ENCODE measurements at places on chromosomes 7 and 10.

GRCh38 chr7:133504825-133505224, 251.9 kb downstream of the EXOC4 start:
- no peaks in the 10 kb centered on the region for H3K4me1 ChIP-seq
- no peak overlapping the region for H3K4me3 ChIP-seq
- H3K36me3 ChIP-seq = no peaks in the 10 kb centered on the region
- H3K27me3 ChIP-seq = no peaks in the 10 kb centered on the region

DNA sequence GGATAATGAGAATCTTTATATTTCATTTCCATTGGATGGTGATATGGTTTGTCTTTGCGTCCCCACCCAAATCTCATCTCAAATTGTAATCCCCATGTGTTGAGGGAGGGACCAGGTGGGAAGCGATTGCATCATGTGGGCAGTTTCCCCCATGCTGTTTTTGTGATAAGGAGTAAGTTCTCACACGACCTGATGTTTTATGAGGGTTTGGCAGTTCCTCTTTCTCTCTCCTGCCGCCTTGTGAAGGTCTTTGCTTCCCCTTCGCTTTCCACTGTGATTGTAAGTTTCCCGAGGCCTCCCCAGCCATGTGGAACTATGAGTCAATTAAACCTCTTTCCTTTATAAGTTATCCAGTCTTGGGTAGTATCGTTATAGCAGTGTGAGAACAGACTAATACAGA, 59.4 kb downstream of the MTPN start:
- no peak overlapping the region for H3K4me3 ChIP-seq
- no peak overlapping the region for H3K27ac ChIP-seq
- no peaks in the 10 kb centered on the region for H3K4me1 ChIP-seq
- H3K27me3 ChIP-seq = no peaks in the 10 kb centered on the region

GRCh38 chr10:61923210-61923949, 21.9 kb downstream of the ARID5B start:
- H3K27me3 ChIP-seq = no peaks in the 10 kb centered on the region
- no peak overlapping the region for H3K27ac ChIP-seq
- H3K36me3 ChIP-seq = peaks cover 5% of the 10 kb centered on the region
- H3K4me1 ChIP-seq = peaks cover 9% of the 10 kb centered on the region
- H3K4me3 ChIP-seq = no peak overlapping the region
- DNase-seq = no peak

DNA sequence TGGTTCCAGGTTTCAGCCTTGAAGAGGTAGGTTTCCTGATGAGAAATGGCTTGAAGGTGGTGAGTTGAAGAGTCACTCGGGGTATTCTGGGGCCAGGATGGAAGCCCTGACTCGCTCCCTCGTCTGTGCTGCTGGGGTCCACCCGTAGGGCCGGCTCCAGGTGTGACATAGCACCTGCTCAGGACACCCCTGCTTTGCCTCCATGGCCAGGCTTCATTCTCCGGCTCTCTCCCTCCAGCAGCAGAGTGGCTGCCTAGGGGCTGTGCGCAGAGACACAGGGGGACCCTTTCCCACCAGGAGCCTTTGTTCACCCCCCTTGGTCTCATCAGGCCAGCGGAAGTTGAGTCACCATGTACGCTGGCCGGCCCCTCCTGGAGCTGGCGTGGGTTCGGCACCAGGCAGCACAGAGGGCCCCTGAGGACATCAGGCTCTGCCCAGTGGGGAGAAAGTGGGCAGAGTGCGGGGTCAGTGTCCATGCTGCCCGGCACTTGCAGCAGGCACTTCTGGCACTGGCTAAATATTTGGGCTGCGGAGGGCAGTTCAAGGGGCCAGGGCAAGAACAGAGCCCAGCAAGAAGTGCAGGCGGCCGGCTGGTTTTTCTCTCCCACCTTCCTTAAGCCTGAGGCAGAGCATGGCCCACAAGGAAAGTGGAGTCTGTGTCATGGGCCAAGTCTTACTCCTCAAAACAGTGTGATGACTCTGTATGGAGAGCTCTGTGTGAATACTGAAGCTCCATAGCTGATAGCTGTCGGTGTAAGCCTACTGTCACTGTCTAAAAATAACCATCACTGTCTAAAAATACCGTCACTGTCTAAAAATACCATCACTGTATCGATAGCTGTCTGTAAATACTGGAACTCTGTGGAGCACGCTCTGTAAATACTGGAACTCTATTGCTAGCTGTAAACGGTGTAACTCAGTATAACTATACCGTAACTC, 3.7 kb upstream of the PRKAR1B start:
- no peak for DNase-seq
- H3K27me3 ChIP-seq = no peaks in the 10 kb centered on the region
- H3K36me3 ChIP-seq = peaks cover 4% of the 10 kb centered on the region
- peaks cover 20% of the 10 kb centered on the region for H3K4me1 ChIP-seq

GRCh38 chr7:6148724-6149360, 117.7 kb downstream of the ANKRD61 start:
- no peak overlapping the region for H3K4me3 ChIP-seq
- H3K27ac ChIP-seq = no peak overlapping the region
- DNase-seq = no peak
- H3K36me3 ChIP-seq = peaks cover 31% of the 10 kb centered on the region

GRCh38 chr10:105714728-105715127, 1073.6 kb downstream of the SORCS3 start:
- H3K27ac ChIP-seq = no peak overlapping the region
- DNase-seq = no peak
- no peaks in the 10 kb centered on the region for H3K4me1 ChIP-seq
- H3K27me3 ChIP-seq = no peaks in the 10 kb centered on the region

DNA sequence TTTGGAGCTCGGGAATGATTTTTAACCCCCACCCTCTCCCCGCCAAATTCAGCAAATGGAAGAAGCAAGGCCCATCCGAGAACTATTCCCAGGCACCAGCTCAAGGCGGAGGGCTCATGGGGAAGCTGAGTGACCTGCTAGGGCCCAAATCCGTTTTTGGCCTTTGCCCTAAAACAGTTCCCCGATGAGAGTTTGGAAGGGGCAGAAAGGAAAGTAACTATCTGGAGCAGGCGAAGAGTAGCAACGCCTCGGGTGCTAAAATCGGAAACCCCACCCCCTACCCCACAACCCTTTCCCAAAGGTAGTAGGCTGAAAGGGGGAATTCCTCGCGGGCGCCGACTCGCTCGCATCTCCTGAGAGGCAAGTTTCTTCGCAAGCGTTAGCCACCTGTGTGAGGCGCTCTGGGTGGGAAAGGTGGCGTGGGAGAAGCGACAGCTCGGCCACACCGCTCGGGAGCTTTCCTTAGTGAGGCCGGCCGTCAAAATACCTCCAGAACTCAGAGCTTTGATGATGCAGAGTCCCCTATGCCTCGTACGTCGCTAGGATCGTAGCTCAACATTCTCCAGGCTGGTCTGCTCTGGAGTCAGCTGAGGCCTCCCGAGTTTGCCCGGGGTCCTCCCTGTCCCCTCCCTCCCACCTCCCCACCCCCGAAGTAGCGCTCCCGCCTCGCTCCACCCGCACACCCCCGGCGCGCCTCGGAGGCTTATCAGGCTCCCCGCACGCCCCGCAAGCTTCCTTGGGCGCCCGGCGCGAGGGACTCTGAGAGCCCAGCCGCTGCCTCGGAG, 642 bp upstream of the PRKG1 start:
- H3K36me3 ChIP-seq = no peaks in the 10 kb centered on the region
- DNase-seq = no peak
- no peak overlapping the region for H3K4me3 ChIP-seq
- no peaks in the 10 kb centered on the region for H3K4me1 ChIP-seq
- H3K27ac ChIP-seq = no peak overlapping the region

DNA sequence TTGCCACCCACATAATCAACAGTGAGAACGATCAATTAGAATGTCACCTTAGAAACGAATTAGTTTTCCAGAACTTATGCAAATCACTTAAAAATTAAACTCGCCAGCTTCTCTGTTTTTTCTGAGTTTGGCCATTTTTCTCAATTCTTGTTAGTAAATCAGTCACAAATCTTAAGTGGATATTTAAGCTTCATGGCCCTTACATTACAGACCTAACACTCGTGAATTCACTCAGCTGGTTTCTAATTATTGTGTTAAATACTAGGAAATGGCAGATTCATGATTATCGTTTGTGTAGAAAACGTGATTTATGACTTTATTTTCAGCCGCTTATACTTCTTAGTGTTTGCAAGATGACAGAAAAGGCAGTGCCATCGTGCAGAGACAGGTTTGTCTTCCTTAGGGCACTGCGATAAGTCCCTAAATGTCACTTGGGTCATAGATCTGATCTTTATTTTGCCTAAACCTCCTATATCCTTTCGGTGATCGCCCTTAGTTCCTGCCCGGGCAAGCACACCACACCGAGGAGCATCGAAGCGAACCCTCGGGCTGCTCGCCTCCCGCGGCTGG, 587 bp upstream of the CELF2 start:
- no peak overlapping the region for H3K27ac ChIP-seq
- peaks cover 3% of the 10 kb centered on the region for H3K4me1 ChIP-seq
- no peaks in the 10 kb centered on the region for H3K27me3 ChIP-seq
- no peak for DNase-seq
- H3K36me3 ChIP-seq = no peaks in the 10 kb centered on the region
